ENCODE measurements at places on chromosomes 1 and 21. TPM values are rescaled to one million over a fixed set of nuclear protein-coding genes. Genes with fewer than 3 reads are reported as not detected.

Gene LCE1B
- total RNA-seq, result not detected

Gene CRP
- not detected for total RNA-seq

Gene PROK1
- total RNA-seq, result not detected

Gene DUSP10
- total RNA-seq, result 15.6 TPM

Gene S100A5
- not detected for total RNA-seq

- DNase-seq, result no peak
Observed at GRCh38 chr1:86155051-86155806, 1.3 kb downstream of the COL24A1 start.

DNA sequence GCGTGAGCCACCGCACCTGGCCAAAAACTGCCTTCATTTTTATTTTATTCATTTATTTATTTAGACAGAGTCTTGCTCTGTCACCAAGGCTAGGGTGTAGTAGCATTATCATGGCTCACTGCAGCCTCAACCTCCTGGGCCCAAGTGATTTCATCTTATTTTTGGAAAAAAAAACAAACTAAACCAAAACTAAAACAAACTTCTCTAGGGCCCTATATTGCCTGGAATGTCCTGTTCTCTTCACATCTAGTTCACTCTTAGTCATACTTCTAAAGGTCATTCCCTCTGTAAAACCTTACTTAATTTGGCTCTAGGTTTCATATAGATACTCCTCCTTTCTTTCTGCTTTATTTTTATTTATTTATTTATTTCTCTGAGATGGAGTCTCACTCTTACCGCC lies 15.6 kb downstream of the RPS27 start:
- DNase-seq, result no peak

- DNase-seq, result no peak
Observed at GRCh38 chr1:33429856-33430691, 821 bp downstream of the PHC2 start.

DNA sequence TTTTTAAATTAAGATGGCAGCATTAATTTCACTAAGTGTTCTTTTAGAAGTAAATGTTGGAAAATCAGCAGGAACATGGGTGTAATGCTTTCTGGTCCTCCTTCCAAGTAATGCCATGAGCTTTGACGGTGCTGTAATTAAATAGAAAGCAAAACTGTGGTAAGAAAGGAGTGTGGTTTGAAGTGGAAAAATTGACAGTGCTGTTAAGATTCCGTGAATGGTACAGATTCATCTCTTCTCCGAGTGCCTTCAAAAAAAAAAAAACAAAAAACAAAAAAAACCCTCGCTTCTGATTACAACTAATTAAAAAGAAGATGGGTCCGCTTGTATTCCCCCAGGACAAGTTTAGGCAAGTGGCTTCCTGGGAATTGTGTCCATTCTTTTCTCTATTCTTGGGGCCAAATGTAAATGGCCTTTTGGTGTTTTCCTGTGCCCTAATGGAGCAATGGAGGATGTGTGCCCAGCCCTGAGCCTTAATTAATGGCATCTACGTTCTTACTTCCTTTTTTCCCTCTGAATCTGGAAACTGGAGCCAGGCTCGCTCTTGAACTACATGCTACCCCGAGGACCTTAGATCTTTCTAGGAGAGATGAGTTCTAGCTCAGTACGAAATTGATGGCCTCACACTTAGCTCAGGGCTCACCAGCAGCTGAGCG lies 5.1 kb downstream of the LMO4 start:
- DNase-seq, result no peak

DNA sequence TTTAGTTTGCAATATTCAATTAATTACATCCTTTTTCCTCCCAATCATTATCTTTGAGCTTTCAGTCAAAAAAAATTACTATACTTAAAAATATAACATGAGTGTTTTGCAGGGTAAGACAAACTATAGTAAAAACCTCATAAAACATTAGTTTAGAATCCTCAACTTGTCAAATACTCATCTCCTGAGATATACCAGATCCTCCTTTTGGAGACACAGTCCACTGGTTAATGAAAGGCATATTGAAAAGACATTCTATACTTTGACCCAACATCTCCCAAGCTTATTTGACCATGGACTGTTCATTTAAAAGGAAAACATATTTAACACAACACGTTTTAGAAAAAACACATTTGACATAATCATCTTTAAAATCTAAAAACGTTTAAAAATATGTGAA lies 52.8 kb downstream of the NRIP1 start:
- DNase-seq, result no peak

Measured in urinary bladder (tissue), 4 donors.